Activated CD8-positive, alpha-beta memory T cell treated with anti-CD3 and anti-CD28 coated beads, Interleukin-2, amount 10 ng/mL, durations not matched to agents 7 days and 5 days (primary cell): ENCODE measurements at places on chromosomes 4 and X.

DNA sequence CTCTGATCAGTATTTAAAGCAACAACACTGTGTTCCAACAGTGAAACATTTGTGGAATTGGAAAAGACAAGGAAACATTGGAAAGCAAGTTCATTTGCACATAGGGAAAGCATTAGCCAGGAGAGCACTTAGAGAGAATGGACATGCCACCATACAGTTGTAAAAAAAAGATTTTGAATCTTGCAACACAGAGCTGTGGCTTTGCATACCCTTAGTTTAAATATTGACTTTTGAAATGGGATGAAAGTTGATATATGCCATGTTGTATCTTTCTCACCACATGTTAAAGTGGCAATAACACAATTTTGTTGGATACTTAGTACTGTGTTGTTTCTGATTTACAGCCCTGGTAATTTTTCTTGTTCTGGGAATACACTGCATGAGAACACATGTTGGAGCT, 208.1 kb downstream of the BMPR1B start:
- DNase-seq = no peak

GRCh38 chrX:135347381-135348016, 38.2 kb downstream of the ETDC start:
- DNase-seq = no peak

DNA sequence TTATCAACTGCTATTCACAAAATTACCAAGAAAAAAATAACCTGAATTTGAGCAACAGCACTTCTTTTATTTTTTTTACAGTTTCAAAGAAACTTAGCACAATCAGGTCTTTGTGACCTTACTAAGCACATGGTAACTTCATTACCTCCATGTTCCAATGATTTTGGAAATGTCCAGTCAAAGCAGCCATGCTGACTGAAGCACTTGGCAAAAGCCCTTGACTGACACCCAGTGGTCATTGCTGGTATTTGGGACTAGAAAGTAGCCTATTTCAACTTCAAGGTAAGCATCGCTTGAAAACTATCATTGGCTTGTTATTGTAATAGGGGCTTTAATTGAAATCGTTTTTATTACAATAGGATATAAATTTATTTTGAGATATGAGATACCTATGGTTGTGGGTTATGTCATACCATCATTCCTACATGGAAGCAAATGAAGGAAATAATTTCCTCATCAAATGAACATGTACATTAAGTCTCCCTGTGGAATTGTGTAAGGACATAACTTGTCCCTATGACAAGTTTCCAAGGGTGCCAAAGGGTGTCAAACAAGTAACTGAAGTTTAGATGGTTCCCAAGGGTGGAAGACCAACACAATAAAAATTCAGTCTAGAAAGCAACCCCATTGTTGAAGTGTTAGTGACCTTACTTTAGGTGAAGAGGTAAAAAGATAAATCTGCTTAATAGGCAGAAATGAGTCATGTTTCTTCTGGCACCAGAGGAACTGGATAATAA, 15.2 kb upstream of the ANXA10 start:
- peak; percentile 58 for DNase-seq

DNA sequence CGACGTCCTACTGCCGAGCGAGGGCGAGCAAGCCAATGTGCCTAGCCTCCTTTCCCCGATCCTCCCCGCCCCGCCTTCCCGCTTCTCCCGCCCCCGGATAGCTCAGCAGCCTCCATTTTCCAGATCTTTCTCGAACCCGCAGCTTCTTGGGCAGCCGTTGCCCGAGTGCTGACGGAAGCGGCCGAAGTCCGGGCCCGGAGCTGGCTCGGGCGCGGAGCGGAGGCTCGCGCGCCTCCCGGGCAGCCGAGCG, 172 bp upstream of the HSPA4L start:
- peak; percentile 67 for DNase-seq

GRCh38 chr4:15254236-15254880, 173.5 kb upstream of the C1QTNF7 start:
- no peak for DNase-seq

GRCh38 chr4:78781924-78782323, 5.8 kb downstream of the BMP2K start:
- DNase-seq = no peak

GRCh38 chr4:107691378-107691777, 28.7 kb downstream of the PAPSS1 start:
- DNase-seq = no peak

DNA sequence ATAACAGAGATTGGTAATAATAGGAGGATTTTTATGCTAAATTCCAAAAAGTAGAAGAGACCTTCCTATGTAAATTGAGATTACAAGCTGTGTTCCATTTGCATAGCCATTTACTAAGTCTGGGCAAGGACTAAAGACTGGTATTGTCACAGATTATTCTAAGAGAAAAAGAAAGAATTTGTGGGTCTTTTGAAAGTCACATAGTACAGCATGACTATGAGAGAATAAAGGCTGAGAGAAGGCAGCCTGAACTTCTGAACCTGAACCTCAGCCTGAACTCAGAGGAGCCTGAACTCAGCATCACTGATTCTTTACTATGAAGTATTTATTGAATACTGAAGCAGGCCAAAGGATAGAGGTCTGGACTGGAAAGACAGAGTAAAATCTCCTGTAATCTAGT, 297.5 kb downstream of the STPG2 start:
- DNase-seq = no peak

DNA sequence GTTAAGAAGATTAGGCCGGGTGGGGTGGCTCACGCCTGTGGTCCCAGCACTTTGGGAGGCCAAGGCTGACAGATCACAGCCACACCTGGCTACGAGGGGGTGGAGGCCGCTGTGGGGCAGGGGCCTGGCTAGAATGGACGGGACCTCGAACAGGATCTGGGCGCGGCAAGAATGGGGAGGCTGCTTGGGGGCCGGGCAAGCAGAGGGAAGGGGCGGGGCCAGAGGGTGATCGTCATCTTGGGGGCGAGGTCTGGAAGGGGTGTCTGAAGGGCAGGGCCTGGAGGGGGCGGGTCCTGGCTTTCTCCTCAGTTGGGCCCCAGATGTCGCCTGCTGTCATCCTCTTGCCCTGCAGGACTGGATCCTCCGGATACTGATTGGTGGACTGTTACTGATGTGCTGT, 57.3 kb upstream of the ENPEP start:
- no peak for DNase-seq

DNA sequence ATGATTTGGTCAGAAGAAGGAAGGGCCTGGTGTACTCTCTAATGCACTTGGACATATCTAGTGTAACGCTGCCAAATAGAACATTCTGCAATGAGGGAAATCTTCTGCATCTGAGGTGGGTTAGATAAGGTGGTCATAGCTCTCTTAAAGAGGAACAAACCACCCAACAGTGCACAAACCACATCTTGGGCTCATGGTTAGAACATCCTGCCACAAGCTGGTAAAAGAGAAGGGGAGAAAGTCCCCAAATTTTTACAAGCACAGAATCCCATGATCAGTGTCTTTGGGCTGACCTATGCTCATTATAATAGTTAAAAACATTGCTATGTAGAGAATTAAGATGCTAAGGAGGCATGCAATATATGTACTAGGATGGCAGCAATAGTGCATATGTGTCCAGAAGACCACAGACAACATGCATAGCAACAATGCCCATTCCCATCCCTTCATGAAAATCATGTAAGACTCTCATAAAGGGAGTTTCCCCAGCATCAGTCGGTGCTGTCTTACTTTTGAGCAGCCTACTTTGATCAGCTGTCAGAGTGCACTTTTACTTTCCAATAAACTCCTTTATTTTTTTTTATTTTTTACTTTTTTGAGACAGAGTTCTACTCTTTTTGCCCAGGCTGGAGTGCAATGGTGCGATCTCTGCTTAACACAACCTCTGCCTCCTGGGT, 99.7 kb upstream of the SLC7A11 start:
- no peak for DNase-seq

DNA sequence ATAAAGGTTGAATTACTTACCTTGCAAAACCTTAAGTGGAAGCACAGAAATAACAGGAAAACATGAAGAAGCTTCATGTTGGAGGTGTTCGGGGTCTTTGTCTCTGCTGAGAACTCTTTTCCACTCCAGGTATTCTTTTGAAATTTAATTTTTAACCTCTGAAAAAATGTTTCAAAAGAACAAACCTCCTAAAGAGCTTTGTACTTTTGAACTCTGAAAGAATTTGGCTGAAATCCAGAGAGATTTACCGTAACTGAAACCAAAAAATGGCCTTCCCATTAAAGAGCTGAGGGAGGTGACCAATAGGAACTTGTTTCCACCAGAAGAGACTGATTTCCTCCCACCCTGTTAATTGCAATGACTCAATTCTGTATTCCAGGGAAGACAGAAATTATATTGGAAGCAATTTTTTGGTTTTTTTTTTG, at the start of gene CFI:
CFI (minus strand) TSS at position 105 of the 425 bp plus-strand sequence; CDS start at position 77, 28 bp downstream.
- no peak for DNase-seq

DNA sequence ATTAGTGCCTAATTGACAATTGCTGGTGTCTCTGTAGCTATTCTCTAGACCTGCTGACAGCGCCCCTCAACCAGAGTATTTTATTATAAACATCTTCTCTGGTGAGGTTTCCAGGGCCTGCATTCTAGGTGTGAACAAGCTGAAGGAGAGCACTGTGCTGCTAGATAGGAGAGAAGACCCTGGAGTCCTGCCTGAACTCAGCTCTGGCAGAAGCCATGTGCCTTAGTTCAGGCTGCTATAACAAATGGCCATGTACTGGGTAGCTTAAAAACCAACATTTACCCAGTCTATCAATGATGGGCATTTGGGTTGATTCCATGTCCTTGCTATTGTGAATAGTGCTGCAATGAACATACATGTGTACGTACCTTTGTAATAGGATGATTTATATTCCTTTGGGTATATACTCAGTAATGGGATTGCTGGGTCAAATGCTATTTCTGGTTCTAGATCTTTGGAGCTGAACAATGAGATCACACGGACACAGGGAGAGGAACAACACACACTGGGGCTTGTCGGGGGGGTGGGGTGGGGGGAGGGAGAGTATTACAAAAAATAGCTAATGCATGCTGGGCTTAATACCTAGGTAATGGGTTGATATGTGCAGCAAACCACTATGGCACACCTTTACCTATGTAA, 185.5 kb upstream of the CPEB2 start:
- DNase-seq = no peak

GRCh38 chr4:131207589-131207988, 1941.5 kb upstream of the PCDH10 start:
- no peak for DNase-seq

- no peak for DNase-seq
These were observed 42.4 kb downstream of the DCUN1D4 start for GRCh38 chr4:51885363-51885762.

GRCh38 chr4:159766241-159766640, 663.4 kb downstream of the RAPGEF2 start:
- no peak for DNase-seq

- no peak for DNase-seq
These were observed 292.4 kb upstream of the PITX2 start for GRCh38 chr4:110915301-110915700.

GRCh38 chrX:22912616-22913015, 87.1 kb upstream of the DDX53 start:
- DNase-seq = no peak

DNA sequence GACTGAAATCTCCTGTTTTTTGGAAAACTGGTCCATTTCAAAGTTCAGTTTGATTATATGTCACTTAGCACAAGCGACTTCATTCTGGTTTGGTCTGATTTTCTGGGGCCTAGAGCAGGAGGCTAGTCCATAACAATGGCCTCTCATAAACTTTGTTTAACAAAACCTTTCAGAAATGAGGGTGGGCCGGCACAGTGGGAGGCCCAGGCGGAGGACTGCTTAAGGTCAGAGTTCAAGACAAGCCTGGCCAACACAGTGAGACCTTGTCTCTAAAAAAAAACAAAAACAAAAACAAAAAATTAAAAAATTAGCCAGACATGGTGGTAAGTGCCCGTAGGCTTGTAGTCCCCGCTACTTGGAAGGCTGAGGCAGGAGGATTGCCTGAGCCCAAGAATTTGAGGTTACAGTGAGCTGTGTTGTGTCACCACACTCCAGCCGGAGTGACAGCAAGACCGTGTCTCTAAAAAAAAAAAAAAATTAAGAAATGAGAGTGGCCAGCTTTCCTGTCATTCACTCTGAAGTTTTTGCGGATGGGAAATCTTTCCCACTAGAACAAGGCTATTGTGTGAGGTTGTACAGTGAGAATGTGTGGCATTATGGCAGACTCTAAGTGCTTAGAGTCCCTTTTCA, 1.2 kb upstream of the PLAC8 start:
- no peak for DNase-seq

GRCh38 chr4:95362906-95363558, 185.7 kb downstream of the UNC5C start:
- DNase-seq = no peak

GRCh38 chrX:16559206-16559619, 90.7 kb upstream of the S100G start:
- no peak for DNase-seq

- no peak for DNase-seq
These were observed 91.0 kb downstream of the SHROOM4 start for GRCh38 chrX:50723006-50723405.

DNA sequence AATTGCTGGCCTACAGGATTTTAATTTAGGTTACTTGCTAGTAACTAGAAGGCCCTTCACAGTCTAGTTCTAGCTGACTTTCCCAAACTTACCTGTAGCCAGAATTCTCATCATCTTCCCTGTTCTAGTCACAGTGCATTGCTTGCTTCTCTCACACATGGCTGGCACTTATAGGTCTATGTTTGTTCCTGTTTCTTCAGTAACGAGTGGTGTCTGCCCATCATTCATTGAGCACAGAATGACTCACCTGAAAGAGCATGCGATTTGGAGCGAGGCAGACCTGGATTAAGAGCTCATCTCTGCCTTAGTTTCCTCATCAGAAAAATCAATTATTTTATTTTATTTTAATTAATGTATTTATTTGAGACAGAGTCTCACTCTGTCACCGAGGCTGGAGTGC, 201.7 kb upstream of the ANK2 start:
- no peak for DNase-seq

- no peak for DNase-seq
These were observed 124.1 kb downstream of the SPCS3 start for GRCh38 chr4:176443646-176444409.

DNA sequence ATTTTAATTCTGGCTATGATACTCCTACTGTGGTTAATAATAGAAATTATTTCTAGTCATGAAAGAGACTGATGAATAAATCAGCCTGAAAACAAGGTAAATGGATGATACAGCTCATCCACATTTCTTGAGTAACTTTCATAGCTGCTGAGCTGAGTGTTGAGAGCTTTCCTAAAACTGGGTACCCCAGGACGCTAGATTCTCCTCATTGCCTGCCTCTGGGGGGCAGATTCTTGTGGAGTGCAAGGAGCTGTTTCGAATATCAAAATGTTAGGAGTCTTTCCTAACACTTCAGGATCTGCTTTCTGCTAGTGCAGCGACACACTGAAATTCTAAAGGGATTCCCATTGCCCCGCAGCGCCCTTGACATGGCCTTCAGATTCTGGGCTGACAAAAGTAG, 2.1 kb downstream of the MND1 start:
- no peak for DNase-seq

- no peak for DNase-seq
These were observed at the start of gene FGA for GRCh38 chr4:154590329-154591006. FGA (minus strand) TSS chr4:154590742; CDS start chr4:154590687, 55 bp downstream.

- DNase-seq = no peak
These were observed 10.6 kb upstream of the IRAK1 start for GRCh38 chrX:154030266-154030665.

- no peak for DNase-seq
These were observed 28.5 kb downstream of the ACSL4 start for GRCh38 chrX:109704563-109704962.
